ENCODE measurements at places on chromosomes 7 and 10.

DNA sequence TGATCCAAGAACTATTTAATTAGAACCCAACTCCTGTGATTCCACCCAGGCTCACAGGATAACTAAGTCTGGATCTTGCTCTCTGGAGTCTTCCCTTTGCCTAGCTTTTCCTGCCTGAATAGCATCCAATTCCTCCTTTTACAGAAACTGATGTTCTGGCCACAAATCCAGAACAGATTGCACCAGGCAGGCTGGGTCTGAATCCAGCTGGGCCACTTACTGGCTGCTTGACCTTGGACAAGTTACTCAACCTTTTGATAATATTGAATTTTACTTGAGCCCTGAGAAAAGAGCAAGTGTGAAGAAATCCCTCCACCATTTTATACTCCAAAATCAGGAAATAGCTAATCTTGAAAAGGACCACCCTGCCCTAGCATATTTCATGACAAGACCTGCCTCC lies 55.5 kb upstream of the SLC35G1 start:
- DNase-seq, result no peak

GRCh38 chr7:15007507-15007906 lies 105.0 kb upstream of the DGKB start:
- peak; percentile 5 for DNase-seq

- no peak for DNase-seq
Observed at GRCh38 chr7:135736586-135737305, 8.8 kb upstream of the SLC13A4 start.

DNA sequence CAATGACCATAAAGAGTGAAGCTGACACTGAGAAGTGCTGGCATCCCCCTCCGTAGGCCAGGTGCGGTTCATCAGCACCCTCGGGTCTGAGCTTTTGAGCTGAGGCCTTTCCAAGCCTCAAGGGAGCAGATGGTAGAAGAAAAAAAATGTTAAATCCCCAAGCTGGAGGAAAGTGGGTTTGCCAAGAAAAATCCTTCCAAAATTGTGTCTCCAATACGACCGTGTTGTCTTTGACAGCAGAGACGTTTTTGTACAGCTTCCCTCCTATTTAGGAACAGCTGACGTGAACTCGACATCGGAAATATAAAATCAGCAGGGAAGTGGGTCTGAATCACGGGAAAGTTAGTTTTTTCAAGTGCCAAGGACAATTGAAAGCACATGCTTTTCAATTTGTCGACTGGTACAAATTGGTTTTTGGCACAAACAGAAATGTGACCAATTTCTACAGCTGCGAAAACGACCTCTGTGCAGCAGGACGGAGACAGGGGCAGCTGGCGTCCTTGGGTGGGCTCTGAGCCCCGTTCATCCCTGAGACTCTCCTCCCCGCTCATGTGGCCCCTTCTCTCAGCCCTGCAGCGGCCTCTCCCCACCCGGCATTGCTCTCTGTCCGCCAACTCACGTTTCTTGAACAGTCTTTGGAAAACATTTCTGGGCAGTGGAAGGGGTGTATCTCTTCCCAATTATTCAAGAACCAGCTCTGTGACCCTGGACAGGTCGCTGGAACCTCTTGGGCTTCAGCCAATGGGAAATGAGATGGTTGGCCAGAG lies 89.9 kb downstream of the PAXIP1 start:
- no peak for DNase-seq

GRCh38 chr7:122306320-122307227 lies 2.0 kb upstream of the FEZF1 start:
- no peak for DNase-seq

DNA sequence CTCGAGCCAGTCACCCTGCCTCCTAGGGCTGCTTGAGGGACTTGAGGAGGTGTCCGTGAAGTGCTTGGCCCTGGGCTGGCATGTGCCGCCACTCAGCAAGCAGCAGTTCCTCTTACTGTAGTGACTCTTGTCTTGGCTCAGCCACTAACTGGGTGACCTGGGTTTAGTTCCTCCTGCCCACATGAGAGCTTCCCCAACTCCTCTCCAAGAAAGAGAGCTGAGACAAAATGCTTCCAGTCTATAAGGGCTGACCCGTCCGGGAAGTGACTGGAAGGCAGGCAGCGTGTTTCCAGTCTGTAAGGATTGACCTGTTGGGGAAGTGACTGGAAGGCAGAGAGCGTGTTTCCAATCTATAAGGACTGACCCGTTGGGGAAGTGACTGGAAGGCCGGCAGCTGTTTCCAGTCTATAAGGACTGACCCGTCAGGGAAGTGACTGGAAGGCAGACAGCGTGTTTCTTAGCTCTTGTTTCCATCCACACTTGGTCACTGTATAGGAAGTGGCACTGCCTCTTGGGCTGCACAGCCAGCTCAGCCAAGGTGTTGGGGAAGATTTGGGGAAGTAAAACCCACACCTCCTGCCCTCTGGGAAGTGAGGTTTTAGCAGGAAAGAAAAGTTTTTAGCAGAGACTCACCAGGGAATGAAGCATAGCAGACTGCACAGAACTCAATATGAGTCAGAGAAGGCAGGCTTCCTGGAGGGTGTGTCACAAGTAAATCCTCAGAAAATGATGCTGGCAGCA lies 53.3 kb upstream of the PPIF start:
- peak; percentile 89 for DNase-seq

GRCh38 chr10:88152728-88153133 lies 289.3 kb downstream of the PTEN start:
- peak; percentile 41 for DNase-seq

GRCh38 chr7:106964466-106964865 lies 80.0 kb upstream of the PRKAR2B start:
- no peak for DNase-seq

All from trophoblast cell (in vitro differentiated cells and primary cell).